NK-92 treated with Interleukin-12 subunit alpha and Interleukin-12 subunit beta, amount 100 ng/mL, for 24 hours (cell line): ENCODE measurements at places on chromosomes 2 and 18.

GRCh38 chr18:1422634-1423033 lies 518.0 kb downstream of the ADCYAP1 start:
- no peak for DNase-seq

- DNase-seq, result no peak
Observed at GRCh38 chr2:48417856-48418838, 111.8 kb upstream of the STON1 start.

GRCh38 chr2:74387346-74387745 lies 7.2 kb upstream of the DCTN1 start:
- DNase-seq, result no peak

GRCh38 chr2:222842491-222843174 lies 18.2 kb upstream of the ACSL3 start:
- DNase-seq, result no peak

DNA sequence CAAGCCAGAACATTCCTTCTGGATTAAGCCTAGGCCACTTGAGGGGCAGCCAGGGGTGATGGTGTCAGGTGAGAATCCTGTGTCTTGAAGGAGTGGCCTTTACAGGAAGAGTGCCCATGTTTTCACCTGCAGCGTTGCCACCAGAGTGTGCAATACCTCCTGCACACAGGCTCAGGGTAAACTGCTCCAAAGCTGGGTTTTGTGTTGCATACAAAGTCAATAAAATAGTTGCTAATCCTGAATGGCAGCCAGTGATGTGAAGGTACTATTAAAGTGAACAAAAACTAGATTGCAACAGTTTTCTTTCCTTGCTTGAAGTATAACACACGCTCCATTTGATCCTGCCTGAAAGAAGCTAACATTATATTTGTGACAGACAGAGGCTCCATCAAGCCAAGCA lies 64.4 kb upstream of the NRP2 start:
- no peak for DNase-seq

DNA sequence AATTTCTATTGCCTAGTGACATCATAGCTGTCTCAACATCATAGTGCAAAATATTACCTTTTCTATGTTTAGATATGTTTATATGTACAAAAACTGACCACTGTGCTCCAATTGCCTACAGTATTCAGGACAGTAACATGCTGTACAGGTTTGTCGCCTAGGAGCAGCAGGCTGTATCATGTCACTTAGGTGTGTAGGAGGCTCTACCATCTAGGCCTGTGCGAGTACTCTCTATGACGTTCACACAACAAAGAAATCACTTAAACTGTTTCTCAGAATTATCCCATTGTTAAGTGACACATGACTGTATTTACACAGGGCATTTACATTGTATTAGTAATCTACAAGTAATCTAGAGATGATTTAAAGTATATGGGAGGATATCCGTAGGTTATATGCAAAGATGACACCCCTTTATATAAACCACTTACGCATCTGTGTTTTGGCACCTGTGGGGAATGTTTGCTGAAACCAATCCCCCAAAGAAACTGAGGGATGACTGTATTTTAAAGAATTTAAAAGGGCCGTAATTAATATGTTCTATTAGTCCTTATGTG lies 24.7 kb downstream of the IL1R2 start:
- no peak for DNase-seq

DNA sequence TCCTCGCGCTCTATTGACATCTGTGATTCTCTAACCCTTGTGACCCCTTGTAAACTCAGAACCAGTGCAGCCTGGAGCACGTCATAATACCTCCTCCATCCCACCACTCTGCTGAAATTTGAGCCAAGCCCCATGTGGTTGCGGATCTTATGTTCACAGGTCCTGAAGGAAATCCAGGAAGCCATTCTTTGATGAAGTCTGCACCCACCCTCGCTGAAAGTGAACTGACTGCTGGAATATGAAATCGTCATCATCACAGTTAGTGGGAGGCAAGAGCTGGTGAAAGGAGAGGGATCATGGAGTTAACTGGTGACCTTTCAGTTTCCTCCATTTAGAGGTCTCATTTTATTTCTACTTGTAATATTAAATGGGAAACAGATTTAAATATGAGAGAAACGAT lies 21.6 kb downstream of the ZEB2 start:
- DNase-seq, result no peak
